RKO (cell line): ENCODE measurements at places on chromosomes 4 and X.

DNA sequence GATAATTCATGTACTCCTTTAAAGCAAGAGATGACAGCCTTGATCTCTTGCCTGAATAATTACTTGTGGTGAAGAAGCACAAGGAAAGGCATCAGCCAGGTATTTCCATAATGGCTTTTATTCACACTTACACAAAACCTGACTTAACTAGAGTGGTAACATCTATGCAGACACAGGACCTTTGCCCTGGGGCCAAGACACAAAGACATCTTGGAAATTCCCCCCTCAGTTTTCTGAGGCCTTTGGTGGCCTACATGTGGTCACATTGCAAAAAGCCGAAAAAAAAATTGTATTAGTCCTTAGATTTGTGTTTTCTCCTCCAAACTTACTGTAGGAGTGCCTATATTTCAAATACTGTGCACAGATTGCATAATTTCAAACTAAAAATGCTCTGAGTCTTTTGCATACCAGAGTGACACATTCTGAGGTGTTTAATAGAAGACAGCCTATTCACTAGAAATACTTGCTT, 172.4 kb downstream of the PDGFC start:
- peak; percentile 14 for DNase-seq

- no peak for DNase-seq
These were observed 10.9 kb upstream of the SYTL5 start for GRCh38 chrX:37995428-37995827.

- no peak for DNase-seq
These were observed 22.1 kb downstream of the NUDT6 start for GRCh38 chr4:122900314-122900713.

DNA sequence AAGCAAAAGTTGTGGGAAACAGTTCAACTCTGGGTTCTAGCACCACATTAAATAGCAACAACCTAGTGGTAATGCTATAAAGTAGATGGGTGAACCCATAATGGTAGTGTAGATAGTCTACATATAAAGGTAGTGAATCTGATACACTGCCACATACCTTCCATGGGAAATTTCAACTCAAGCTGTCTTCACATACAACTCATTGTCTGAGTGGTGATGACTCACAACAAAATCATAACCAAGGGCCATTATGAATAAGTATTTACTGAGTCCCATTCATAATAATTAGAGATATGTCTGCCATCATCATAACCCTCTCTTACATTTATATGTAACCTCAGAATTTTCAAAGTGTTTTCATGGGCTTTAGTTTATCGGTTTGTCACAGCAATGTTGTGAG, 34.8 kb downstream of the EGF start:
- peak; percentile 74 for DNase-seq

DNA sequence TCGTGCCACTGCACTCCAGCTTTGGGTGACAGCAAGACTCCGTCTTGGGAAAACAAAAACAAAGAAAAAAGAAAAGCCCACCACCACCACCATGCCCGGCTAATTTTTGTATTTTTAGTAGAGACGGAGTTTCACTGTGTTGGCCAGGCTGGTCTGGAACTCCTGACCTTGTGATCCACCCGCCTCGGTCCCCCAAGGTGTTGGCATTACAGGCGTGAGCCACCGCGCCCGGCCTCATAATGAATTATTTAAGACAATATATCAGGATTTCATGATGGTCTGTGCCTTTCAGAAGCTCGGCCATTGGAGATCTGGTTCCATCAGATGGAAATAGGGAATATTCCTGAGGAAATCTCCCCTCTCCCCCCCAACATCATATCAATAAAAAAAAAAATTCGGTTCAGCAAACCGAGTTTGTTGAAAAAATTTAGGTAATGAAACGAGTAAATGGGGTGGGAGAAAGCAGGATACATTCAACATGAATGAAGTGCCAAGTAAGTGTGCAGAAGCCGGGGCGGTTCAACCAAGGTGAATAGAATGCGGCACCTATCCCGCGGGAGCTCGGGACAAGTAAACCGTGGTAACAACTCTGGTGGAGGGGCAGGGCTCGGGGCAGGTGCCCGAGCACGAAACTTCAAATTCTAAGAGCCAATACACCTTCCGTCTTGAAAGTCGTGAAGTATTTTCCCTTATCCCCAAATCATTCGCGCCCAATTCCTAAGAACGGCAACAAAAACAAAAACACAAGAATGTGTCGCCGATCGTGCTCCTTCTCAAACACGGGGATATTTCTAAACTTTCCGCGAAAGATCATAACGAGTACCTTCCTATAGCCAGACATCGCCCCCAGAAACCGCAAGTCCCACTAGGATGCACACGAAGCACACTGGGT, 773 bp upstream of the TXLNG start:
- no peak for DNase-seq

DNA sequence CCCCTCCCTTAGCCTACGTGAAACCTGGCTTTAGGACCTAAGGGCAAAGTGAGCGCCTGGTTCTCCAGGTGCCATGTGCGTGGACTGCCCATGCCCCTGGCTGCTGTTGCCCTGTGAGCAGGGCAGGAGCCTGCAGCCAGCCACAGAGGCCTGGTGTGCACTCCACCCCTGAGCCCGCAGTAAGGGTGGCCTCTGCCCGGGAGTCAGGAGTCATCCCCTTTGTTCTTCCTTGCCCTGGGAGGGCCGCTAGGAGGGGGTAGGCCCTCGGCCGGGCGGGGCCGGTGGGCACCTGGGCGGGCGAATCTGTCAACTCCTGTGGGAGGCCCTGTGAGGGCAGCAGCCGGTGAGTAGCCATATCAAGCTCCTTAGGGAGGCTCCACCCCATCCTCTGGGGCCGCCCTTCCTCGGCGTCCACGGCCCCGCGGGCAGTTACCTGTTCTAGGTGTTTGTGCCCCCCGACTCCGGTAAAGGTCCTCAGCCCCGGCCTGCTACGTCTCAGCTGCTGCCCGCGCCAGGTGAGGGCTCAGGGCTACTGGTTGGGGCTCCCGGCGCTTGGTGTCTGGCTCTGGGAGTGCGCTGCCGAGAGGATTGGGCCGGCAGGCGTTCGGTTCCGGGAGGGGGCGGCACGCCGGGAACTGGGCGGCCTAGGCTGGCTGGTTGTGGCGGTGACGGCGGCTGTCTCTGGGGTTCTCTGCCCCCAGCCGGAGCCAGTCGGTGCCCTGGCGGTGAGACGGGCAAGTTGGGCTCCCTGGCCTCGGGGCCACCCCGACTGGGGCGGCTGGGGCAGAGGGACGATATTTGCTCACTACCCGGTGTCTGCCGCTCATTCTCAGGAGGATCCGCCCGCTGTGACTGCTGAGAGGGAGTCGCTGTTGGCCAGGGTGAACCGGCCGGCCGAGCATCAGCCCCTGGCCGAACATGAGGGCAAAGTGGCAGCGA, 1060.2 kb downstream of the TECRL start:
- no peak for DNase-seq

DNA sequence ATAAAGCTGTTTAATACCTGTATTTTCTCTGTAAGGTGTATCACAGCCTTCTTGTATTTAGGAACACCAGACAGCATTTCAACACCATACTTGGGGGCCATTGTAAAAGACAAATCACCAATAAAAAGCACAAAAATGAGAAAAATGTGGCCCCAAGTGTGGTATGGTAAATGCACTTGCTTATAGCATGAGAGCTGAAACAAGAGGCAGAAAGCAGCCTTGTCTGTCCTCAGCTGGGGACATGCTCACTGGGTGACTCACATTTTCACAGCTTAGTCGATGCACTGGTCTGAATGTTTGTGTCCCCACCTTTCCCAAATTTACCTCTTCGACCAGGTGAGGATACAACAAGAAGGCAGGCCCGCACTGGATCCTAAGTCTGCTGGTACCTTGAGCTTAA, 639.7 kb upstream of the AGA start:
- DNase-seq: no peak

GRCh38 chrX:38614485-38614884, 53.1 kb downstream of the TSPAN7 start:
- no peak for DNase-seq
